HT1080 (cell line): ENCODE measurements at places on chromosomes 3 and 15. TPM values are rescaled to one million over a fixed set of nuclear protein-coding genes. Genes with fewer than 3 reads are reported as not detected.

TNNC1 gene
- total RNA-seq = 0.13 TPM in 1 of 2 replicates, not detected in the other

LRRIQ4 gene
- not detected in 2 replicates for total RNA-seq

LRRC2 gene
- total RNA-seq = 0.19 and 0.20 TPM in 2 replicates

C15orf39 gene
- total RNA-seq = 17.2 and 21.1 TPM in 2 replicates

FETUB gene
- 1.8 and 1.9 TPM in 2 replicates for total RNA-seq

PLSCR4 gene
- 2.6 and 2.7 TPM in 2 replicates for total RNA-seq

SERF2 gene
- 319 and 346 TPM in 2 replicates for total RNA-seq

SCAANT1 gene
- not detected in 2 replicates for total RNA-seq

TGM5 gene
- total RNA-seq = 0.20 and 0.98 TPM in 2 replicates

ARL8B gene
- total RNA-seq = 30.2 and 35.8 TPM in 2 replicates

DNA sequence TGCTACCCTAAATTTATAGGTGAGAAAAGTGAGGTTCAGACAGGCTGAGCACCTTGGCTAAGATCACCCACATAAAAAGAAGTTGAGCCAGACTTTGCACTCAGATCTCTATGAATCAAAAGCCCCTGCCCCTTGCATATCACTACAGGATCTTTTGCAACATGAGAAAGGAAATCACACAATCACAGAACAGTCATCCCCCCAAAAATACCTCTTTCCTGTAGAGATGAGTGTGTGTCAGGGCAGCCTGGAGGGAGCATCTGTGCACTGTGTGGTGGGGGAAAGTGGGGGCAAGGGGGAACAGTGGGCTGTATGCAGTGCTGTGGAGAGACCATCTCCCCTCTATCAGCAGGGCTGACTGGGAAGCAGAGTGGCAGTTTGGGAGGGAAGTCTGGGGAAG, 46.6 kb downstream of the EPHB3 start:
- DNase-seq = no peak

GRCh38 chr3:61824553-61825135, 263.3 kb downstream of the PTPRG start:
- no peak for DNase-seq

DNA sequence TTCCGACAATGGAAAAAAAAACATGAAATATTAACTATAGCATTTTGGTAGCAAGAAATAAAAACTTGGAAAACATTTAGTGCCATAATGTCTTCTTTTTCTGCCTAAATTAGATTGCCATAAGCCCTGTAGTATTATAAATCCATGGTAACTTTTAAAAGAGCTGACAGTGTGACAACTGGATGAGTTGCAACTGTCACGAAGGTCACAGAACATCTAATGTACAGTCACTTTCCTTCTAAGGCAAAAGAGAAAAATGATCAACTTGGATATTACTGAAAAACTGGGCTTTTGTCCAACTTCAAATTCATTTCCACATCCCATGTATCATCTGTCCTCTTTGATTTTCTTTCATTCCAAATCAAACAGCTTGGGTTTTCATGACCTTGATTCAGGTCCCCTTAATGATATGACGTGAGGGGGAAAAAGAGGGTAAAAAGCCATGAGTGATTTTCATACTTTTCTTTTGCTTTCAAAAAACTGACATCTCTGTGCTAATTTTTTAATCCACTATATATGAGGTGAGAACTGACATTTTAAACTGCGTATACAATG, 602 bp downstream of the CPB1 start:
- no peak for DNase-seq

GRCh38 chr3:158539414-158540014, 31.5 kb upstream of the MLF1 start:
- peak; percentile 54 for DNase-seq

DNA sequence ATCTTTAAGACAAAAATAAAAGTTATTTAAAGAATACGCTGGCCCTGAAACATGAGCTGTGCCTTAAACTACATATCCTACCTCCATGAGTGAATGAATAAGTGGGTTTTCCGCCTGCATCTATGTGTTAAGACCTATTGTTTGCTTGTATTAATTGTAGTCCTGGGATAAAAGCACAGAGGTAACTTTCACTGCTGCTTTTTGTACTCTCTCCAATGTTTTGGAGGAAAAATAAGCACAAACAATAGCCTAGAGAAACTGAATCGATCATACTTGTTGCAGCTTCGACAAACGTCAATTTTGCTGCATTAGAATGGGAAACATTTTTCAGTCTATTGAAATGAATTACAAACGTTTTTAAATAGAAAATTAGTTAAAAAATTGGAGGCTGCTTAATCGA, 1.3 kb upstream of the CTNNB1 start:
- no peak for DNase-seq

DNA sequence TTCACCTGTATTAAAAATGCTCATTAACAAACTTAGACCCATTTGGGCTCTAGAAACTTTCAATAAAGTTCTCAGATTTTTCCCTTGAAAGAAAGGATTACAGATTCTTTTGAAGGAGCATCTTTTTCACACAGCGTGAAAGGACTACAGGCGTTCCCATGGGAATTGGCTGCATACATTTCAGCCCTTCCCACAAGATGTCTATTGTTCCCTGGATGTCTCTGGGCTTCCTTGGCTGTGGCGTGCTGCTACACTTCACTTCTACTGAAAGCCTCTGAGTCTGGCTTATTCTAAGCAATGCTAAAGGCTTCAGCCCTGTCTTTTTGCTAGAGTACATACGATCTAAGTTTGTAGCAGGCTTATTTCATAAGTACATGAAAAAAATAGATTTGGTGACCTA, 1.4 kb downstream of the VEPH1 start:
- no peak for DNase-seq

GRCh38 chr3:134992586-134992985, 197.5 kb downstream of the EPHB1 start:
- peak; percentile 44 for DNase-seq

- DNase-seq = peak; percentile 40
Observed at GRCh38 chr3:111548092-111548491, 6.1 kb downstream of the CD96 start.

DNA sequence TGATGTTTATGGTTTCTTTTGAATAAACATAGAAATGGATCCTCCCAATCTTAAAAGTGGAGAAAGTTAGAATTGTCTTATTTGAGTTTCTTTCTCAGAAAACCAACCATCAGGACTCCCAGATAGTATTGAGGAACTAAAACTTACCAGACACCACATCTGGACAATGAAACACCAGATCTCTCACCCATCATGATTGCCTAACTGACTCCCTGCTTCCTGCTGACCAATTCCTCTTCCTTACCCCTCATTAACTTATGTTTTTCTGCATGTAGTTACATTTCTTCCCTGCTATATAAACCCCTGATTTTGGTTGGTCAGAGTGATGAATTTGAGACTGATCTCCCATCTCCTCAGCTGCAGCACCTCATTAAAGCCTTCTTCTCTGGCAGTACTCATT, 242.0 kb upstream of the SETMAR start:
- DNase-seq = no peak

DNA sequence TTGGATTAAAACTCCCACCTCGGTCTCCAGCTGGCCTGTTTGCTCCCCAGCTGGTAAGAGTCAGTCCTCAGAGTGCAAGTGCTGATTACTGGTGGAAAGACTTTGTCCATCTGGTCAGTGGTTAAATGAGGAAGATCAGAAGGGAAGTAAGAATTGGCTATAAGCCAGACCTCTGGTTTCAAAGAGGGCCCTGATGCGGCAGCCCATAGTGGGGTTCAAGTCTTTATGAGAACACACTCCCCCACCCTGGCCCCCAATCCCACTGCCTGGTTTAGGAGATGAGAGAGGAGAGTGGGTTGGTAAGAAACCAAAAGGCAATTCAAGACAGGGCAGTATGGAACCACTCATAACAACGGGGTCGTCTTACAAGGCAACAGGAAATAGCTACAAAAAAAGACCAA, 65.0 kb downstream of the FRMD4B start:
- DNase-seq = no peak

GRCh38 chr3:17009826-17010225, 125.1 kb downstream of the PLCL2 start:
- DNase-seq = no peak

GRCh38 chr15:91572110-91572509, 281.4 kb upstream of the SLCO3A1 start:
- peak; percentile 85 for DNase-seq

DNA sequence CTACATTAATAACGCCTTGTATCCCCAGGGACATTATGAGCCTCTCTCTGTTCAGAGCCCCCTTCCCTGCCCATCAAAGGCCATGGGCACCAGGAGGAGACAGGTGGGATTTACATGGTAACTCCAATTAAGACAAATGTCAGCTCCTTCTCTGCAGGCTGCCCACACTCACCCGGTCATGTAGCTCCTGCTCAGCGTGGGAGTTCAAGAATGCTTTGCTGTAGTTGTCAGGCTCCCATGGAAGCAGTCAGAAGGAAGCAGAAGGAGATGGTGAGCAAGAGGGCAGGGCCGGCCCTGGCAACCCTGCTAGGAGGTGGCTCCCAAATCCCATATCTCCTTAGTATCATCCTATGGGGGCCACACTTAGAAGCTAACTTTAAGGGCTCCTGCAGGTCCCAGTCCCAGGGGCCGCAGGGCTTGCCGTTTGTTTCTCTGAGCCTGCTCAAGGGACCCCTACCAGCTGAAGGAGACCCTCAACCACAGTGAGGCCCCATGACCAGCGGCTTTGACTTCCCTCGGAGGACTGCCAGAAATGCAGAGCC, 218.4 kb upstream of the TLE3 start:
- DNase-seq = no peak

DNA sequence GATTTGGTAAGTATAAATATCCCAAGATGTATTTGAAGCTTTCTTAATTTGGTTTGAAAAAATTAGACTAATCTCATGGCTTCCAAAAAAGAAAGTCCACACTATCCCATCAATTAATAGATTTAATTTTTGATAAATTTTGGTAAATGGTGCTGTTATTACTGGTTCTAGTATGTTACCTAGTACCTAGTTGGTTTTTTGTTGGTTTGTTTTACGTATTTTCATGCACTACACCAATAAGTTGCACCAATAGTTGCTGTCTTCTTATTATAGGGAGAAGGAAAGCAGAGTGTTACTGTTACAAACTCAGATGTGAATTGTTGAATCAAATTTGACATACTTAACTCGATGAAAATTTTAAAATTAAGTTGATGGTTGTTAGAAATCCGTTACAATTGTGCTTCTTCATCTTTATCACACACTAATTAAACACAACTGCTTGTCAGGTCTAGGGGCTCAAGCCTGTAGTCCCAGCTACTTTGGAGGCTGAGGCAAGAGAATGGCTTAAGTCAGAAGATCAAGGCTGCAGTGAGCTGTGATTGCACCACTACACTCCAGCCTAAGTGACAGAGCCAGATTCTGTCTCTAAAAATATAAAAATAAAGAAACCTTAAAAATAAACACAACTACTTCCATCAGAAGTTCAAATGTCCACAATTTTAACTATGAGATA, 23.1 kb upstream of the MBNL1 start:
- DNase-seq = no peak

- DNase-seq = no peak
Observed at GRCh38 chr3:176037636-176038035, 1159.6 kb downstream of the TBL1XR1 start.

GRCh38 chr3:129593595-129594339, 12.7 kb downstream of the PLXND1 start:
- no peak for DNase-seq

DNA sequence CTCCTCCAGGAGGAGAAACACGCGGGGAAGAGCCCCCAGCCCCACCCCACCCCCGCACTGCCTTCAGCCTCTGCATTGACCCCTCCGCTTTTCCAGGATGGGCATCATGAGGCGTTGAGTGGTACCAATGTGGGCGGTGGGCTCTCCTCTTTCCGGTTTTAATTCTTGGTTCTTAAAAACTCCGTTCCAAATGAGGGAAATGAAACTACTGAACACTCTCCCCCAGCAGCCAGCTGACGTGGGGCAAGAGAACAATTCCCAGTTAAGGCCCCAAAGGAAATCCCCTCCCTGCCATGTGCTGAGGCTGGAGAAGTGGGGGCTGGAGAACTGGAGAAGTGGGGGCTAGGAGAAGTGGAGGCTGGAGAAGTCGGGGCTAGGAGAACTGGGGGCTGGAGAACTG, 5.3 kb upstream of the NRROS start:
- DNase-seq = no peak

- DNase-seq = peak; percentile 17
Observed at GRCh38 chr15:95127356-95127755, 896.0 kb downstream of the MCTP2 start.

DNA sequence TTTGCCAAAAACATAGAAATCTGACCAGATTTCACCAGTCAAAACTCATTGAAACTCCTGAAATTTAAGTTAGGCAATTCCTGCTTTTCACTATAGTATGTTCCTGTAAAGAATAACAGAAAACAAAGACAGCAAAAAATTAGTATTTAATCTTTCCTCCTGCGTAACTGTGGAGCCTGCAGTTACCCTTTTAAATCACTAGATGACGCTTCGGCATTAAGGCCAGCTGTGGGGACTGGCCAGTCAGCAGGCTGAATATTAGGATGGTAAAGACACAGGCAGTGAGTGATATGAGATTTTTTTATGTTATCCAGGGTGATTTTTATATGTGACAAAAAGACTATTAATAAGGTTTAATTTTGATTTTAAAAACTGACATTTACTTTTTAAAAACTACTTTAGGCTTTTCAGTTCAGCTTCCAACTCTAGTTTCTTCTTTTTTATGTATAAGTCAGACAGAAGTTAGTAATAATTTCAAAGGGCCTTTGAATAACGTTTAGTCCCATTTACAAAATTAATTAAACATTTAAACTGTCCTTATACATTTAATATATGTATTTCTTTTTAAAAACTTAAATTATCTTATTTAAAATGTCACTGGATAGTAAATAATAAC, 165.1 kb downstream of the PPM1L start:
- DNase-seq = peak; percentile 50

- DNase-seq = peak; percentile 59
Observed at GRCh38 chr15:34582461-34583371, 735 bp downstream of the GOLGA8B start.

DNA sequence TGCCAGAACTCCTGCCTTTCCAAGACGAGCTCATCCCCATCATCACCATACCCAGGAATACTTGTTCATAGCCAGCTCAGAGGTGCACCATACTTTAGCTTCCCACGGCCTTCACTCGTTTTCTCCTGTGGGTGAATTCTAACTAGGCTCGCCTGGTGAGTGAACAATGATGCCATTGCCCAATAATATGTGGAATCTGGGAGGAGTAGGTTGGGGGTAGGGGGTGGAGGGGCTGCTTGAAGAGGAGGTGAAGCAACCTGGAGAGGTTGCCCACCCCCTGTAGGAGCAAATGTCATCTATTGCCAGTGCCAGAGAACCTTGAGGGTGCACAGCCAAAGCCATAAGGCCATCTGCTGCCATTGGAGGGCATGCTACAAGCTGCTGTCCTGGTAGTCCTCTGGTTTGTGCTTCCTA, 592 bp upstream of the ZNF445 start:
- no peak for DNase-seq

DNA sequence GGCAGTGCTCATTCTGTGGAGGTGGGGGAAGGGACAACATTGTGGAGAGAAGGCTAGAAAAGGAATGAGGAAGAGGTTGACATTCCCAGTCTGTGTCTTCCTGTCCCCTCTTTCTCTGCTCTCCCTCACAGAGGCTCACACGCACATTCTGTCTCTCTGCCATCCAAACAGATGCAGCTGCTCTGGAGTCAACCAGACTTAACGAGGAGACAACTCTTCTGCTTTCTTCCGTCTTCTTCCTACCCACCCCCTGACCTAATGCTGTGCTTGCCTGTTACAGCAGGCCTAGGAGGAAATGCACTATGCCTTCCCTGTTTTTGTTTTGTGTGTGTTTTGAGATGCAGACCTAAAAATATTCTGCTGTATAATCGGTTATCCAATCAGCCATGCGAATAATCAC, 121.9 kb downstream of the CACNA1D start:
- no peak for DNase-seq

- DNase-seq = no peak
Observed at GRCh38 chr3:4306860-4307259, 3.7 kb downstream of the SETMAR start.

- DNase-seq = no peak
Observed at GRCh38 chr3:148190441-148190990, 507.2 kb upstream of the AGTR1 start.
